ENCODE measurements at places on chromosomes 3 and 15.

DNA sequence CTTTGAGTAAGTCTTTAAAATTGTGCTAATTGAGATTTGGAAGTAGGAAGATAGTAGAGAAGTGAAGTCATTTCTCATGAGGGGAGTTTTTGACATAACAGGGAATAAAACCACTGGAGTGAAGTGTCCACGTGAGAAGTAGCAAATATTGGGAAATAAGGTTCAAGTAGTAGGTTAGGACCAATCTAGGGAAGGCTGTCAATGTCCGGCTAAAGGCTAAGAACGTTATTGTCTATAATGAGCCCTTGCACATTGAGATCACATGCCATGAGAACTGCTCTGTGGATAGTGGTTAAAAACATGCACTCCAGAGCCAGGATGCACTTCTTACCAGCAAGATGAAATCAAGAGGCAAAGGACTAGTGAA, 459.9 kb upstream of the TPRG1 start:
- DNase-seq = no peak

- no peak for DNase-seq
Observed at GRCh38 chr3:74267131-74267530, 347.3 kb downstream of the CNTN3 start.

GRCh38 chr3:35678643-35679161, 39.4 kb downstream of the ARPP21 start:
- no peak for DNase-seq

DNA sequence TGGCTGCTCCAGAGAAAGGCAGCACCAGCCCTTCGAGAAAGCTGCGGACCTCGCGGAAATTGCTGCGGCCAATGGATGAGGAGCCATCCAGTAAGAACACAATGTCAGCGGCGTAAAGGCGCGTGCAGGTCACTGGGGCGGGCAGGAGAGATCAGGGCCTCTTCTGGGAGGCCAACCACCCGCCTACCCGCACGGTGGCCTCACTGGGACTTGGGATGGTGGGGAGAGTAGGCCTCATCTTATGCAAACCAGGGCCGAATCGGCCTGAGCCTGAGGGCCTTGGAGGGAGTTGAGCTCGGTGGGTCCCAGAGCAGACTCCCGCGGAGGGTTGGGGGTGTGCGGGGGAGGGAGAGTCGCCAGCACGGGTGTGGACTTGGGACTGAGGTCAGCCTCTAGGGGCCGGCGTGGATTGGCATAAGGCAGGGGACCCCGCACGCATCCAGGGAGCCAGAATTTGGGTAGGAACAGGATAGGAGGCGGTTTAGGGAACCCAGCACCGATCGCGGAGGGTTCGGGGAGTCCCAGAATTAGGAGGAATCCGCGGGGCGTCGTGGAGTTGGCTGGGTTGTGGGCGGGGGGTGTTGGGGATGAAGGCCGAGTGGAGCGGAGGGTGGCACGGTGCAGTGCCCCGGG, 596 bp downstream of the COL7A1 start:
- DNase-seq = peak; percentile 65

GRCh38 chr15:55992769-55993110, 672 bp downstream of the NEDD4 start:
- DNase-seq = no peak

- DNase-seq = no peak
Observed at GRCh38 chr3:29026286-29026685, 254.6 kb upstream of the RBMS3 start.

DNA sequence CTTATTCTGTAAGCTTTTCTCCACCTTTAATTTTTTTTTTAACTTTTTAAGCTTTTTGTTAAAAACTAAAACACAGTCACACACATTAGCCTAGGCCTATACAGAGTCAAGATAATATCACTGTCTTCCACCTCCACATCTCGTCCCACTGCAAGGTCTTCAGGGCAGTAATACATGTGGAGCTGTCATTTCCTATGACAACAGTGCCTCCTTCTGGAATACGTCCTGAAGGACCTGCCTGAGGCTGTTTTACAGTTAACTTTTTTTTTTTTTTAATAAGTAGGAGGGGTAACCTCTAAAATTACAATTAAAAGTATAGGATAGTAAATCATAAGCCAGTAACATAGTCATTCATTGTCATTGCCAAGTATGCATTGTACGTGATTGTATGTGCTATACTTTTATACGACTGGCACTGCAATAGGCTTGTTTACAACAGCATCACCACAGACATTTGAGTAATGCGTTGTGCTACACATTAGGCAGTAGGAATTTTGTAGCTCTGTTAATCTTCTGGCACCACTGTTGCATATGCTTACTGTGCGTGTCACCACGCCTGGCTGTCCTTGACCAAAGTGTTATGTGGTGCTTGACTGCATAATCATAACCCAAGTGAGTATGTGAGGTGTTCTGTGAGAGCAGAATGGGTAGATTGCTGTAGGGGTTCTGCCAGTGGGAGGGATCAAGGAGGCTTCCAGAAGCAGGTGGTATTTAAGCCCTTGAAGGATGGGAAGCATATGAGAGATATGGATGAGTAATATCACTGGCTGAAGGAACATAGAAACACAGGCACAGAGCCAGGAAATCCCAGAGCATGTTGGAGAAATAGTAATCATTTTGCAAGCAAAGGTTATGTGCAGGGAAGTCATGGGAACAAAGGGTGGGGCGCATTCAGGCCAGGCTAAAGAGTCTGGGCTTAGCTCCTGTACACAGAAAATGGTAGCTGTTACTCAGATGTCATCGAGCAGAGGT, 18.3 kb downstream of the FBXO22 start:
- peak; percentile 74 for DNase-seq

DNA sequence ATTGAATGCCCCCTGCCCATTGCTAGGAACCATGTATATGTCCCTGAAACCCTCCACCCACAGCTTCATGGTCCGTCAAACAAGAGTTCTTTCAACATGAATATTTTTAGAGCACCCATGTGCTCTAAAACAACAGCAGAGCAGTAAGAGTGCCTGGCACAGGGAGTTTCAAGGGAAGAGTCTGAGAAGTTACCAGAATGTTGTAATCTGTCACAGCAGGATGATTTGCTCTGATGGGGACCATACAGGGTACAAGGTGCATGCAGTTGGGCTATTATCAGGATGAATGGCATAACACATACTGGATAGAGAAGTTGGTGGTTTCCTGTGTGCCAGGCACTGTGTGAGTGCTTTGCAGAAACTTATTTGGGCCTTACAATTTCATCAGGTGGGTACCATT, 27.8 kb upstream of the FLNB start:
- peak; percentile 19 for DNase-seq

- DNase-seq = peak; percentile 75
Observed at GRCh38 chr3:196661400-196661799, 21.9 kb downstream of the NRROS start.

DNA sequence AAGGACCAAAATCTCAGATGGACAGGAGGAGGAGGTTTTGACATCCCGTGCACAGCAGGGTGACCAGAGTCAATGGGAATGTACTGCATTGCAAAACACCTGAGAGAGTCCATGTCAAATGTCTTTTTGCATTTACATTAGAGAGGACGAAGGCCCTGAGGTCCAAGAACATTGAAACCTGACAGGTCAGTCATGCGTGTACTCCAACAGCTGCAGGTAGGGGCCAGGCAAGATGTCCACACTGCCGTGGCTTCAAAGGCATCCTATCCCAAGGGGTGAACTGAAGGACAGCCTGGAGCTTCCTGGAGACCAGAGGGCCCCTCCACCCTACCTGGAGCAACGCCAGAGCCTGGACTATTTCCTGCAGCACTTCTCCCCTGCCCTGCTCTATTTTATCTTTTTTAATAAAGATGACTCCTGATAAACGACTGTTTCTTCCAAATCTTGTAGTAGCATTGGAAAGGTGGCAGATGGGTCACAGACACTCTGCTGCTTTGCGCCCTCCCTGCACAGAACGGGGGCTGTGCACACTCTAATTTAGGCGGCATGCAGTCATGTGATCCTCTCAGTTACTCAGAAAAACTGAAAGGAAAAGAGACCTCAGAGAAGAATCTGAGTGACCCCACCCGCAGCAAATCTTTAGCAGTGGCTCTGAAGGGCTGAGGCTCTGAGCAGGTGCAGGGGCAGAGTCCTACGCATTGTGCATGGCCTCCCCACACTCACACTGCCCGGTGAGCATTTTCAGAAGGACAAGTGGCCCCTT, 68.2 kb downstream of the HMCES start:
- DNase-seq = no peak

DNA sequence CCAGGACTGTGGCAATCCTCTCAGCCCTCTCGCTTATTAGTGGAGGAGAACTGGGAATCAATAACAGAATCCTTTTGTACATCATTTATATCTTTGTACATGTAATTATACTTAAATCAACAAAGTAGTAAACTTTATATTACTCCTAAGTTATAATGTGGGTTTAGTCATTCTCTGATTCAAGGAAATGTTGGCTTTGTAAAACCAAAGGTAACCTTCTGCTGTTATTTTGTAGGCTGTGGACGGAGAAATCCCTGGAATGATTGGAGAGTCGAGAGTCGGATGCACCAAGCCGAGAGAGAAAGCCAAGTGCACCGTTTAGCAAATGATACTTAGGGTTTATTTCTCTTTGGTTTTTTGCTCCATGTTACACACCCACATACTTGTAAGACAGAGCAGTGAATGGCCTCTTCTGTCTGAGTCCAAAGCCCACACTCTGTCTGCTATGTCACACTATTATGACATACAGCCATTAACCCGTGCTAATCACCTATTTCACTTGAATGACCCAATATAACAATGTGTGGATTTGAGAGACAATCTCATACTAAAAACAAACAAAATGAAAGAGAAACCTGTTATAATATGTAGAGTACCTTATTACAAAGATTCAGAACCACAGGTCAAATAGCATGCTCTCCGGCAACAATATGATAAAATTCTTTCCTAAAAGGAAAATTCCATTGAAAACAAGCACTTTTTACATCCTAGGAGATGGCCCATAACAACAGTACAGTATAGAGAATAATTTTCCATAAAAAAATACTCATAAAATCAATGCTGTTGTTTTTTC, 72.2 kb downstream of the MECOM start:
- DNase-seq = no peak

- DNase-seq = no peak
Observed at GRCh38 chr3:32913790-32914446, 37.5 kb upstream of the CCR4 start.

GRCh38 chr15:44882499-44882968, 74.0 kb upstream of the TERB2 start:
- DNase-seq = no peak

GRCh38 chr15:99421172-99421656, 144.6 kb upstream of the MEF2A start:
- no peak for DNase-seq

- peak; percentile 87 for DNase-seq
Observed at GRCh38 chr3:187989575-187990153, 164.3 kb upstream of the LPP start.

- DNase-seq = no peak
Observed at GRCh38 chr15:100986158-100986896, 67.2 kb downstream of the LRRK1 start.

DNA sequence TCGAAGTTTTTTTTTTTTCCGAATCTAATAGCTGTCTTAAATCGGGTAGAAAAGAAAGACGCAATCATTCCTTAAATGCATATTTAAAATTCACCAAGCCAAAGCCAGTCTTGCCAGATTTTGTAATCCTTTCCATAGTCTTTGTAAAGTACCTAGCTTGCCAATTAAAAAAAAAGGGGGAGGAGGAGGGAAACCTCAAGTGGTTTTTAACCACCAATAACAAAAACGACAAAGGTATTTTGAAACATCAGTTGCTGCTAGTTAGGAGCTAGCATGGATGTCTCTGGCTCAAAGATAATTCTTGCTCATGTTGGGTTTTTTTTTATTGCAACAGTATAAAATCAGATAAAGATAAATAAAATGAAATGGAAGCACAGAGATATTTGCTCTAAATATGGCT, 187.9 kb downstream of the MECOM start:
- no peak for DNase-seq

- DNase-seq = no peak
Observed at GRCh38 chr3:29901097-29901496, 620.2 kb downstream of the RBMS3 start.

GRCh38 chr3:18237251-18238005, 187.7 kb downstream of the SATB1 start:
- DNase-seq = no peak

GRCh38 chr3:187722206-187722612, 19.9 kb upstream of the RTP2 start:
- peak; percentile 40 for DNase-seq

DNA sequence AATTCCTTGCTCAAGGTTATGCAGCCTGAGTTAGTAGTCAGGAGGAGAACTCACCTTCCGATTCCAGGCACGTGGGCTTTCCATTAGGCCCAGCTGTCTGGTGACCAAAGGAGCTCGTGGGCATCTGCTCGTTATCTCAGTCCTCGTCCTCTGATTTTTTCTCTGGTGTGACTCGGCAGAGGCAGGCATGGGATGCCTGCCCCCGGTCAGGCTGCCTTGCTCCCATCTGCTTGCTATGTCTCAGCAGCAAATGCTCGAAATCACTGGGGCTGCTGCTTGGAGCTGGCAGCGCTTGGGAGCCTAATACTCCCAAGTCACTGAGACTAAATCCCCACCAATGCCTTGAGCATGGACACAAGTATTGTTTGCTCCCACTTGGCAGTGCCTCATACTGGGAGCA, 84.5 kb upstream of the NMNAT3 start:
- no peak for DNase-seq

DNA sequence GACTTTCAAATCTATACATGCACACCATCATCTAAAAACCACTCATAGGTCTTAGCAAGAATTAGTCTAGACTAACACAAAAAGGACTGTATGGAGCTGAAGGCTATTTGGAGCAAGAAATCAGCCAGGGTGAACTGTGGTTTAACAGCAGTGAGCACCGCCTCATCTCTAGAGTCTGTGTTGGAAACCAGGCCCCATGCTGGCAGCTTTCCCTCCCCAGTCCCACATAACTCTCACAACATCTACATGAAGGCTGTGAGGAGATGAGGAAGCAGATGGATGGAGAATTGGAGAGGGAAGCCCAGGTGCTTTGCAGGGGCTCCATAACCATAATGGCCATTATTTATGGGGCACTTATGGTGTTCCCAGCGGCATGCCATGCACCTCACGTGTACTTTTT, 133.2 kb upstream of the TOPAZ1 start:
- no peak for DNase-seq

- DNase-seq = peak; percentile 72
Observed at GRCh38 chr3:128849911-128850455, 29.4 kb upstream of the ACAD9 start.

DNA sequence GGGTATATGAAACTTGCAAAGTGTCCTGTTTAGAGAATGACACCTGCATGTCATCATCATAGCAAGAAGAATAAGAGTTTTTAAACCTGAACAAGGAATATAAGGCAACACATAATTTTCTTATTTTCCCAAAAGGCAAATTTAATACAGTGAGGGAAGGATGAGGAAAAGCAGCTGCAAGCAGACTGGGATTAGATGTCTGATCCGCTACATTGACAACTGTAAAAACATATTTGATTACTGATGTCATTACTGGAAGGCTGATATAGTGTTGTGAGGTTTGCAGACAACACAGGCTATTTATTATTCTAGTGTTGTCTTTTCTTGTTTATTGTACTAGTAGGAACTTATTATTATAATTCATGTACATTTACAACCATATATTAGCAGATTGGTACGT, 528.7 kb downstream of the ZIC1 start:
- no peak for DNase-seq
